Dermis microvascular lymphatic vessel endothelial cell (primary cell): ENCODE measurements at places on chromosomes 2 and 18. TPM values are rescaled to one million over a fixed set of nuclear protein-coding genes. Genes with fewer than 3 reads are reported as not detected.

DNA sequence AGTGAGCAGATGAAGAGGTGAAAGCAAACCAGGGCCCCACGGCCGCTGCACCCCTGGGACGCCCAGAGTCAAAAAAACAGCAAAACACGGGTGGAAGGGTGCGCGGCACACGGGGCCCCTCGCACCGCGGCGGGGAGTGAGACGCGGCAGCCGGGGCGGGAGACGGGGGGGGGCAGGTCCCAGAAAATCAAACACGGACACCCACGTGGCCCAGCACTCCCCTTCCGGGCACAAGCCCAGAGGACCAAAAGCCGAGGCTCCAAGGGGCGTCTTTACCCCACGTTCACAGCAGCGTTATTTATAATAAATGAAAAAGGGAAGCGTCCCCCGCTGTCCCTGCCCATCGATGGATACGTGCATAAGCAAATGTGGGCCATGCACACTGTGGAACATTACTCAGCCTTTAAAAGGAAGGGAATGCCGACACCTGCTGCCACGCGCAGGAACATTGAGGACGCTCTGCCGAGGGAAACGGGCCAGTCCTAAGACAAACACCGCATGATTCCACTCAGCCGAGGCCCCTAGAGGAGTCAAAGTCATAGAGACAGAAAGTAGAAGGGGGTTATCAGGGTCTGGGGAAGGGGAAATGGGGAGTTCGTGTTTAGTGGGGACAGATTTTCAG is 677 bp upstream of the COPS9 start:
- no peak for DNase-seq

DNA sequence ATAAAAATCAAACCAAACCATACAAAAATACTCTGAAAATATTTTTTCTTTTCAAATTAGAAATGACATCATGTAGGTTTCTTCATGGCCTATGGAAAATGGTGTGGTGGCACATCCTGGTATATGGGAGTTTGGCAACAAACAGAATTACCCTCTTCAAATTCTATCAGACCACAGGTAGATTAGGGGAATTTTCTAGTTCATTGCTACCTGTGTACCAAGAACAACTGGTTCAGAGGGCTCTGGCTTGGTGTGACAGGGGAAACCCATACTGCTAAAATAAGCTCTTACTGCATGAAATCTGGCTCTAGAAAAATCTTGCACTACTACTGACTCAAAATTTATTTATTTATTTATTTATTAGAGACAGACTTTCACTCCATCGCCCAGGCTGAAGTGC is 63.4 kb upstream of the PELI1 start:
- DNase-seq: no peak

DNA sequence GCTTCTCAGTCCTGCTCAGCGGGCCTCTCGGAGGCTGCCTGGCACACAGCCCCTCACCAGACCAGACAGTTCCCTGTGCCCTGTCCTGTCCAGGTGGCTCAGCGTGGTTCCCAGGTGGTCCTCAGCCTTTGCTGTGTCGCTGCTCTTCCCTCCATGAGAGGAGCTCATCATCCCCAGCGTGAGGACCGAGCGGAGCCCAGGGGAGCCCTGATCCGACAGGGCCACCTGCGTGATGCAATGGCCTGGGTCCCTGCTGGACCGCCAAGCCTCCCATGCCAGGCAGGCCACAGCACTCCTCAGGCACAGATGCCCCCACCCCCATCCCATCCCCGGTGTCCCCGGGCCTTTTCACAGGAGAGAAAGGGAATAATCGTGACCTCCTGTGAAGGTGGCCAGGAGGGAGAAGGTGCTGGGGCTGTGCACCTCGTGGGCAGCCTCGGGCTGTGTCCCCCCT is 4.3 kb downstream of the GPC1 start:
- DNase-seq: no peak

DNA sequence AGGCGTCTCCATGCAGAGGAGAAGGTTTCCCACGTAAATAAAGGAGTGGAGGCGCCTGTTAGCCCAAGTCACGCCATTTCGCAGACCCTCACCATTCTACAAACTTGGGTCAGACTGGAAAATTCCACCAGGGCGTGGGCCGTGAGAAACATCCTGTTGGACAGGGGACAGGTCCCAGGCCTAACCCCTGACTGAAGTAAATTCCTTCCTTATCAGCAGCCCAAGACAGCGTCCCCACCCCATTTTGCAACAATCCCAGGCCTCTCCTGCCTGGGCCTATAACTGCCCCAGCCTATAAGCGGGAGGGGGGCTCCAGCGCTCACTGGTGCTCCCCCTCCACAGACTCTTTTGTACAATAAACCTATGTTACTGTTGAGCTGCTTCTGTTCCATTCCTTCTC is 57.3 kb upstream of the CBLN2 start:
- DNase-seq: no peak

GRCh38 chr2:24926602-24927252 is 6.7 kb upstream of the ADCY3 start:
- no peak for DNase-seq

DNA sequence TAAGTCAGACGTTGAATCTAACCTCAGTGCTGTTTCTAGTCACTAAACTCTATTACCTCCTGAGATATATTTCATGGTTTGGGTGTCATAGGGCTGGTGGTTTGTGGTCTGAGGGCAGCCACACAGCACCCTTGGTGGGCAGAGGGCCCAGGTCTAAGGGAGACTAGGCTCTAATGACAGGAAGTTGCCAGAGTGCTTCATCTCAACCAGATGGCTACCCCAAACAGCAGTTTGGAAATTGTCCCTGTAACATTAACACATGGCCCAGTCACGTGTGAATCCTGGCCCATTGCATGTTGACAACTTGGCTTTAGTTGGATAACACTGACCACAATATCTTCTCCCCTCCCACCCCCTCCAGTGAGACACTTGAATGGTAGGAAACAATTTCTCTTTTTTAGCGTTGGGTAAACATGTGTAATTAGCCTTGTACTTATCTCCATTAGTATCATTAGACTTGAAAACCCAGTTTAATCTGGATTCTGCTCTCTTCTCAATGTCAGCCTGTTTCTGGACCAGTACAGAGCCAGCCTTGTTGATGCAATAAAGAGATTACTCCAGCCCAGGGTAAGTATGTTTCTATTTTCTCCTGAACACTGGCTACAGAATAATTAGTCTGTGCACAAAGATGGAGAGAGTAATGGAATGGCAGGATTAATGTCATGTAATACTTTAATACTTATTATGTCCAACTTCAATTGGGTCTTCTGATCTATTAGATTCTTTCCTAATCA is 187.8 kb upstream of the SIX3 start:
- DNase-seq: no peak

The SIX2 gene
- 0.13 TPM in 1 of 2 replicates, not detected in the other for total RNA-seq

The EGR4 gene
- total RNA-seq: not detected in 2 replicates

The TUBB8B gene
- total RNA-seq: not detected in 2 replicates

The MALL gene
- 26.8 and 64.3 TPM in 2 replicates for total RNA-seq

The CHRND gene
- total RNA-seq: not detected in 2 replicates

The TTN gene
- 0.76 and 1.7 TPM in 2 replicates for total RNA-seq
